ENCODE measurements at places on chromosomes 1 and 21.

GRCh38 chr1:162166917-162167615 lies 97.6 kb downstream of the NOS1AP start:
- H3K27me3 ChIP-seq = no peaks in the 10 kb centered on the region
- no peak for DNase-seq
- H3K4me1 ChIP-seq = peaks cover 17% of the 10 kb centered on the region
- H3K36me3 ChIP-seq = no peaks in the 10 kb centered on the region
- no peak overlapping the region for H3K4me3 ChIP-seq

DNA sequence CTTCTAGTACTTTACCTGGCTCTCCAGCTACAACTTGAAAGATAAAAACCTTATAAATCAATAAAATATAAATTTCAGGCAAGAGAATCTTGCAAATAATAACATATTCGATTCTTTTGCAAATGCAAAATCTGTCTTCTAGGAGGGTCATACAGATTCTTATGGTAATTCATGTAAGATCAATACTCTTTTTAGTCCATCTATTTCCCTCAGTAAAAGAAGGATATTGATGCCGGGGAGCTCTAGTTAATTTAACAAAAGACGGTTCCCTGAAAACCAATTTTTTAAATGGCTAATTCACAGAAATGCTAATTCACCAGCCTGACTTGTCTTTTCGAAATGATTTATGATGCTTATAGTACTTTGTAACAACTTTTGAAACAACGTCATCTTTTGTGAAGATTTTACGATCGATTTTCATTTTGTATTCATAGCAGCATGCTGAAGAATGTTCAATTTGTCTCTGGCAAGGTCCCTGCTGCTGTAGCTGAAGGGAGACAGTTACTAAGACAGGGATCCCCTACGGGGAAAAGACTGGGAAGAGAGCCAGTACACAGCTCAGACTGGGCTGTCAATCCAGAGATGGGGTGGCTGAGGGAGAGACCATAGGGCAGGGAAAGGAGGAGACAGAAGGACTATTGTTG lies 90.6 kb upstream of the SPAG17 start:
- peaks cover 2% of the 10 kb centered on the region for H3K4me1 ChIP-seq
- H3K27ac ChIP-seq = no peak overlapping the region
- no peak overlapping the region for H3K4me3 ChIP-seq

GRCh38 chr1:159943908-159944622 lies 1.3 kb downstream of the IGSF9 start:
- H3K27me3 ChIP-seq = peaks cover 20% of the 10 kb centered on the region
- DNase-seq = no peak
- no peaks in the 10 kb centered on the region for H3K36me3 ChIP-seq
- H3K4me1 ChIP-seq = peaks cover 11% of the 10 kb centered on the region
- H3K27ac ChIP-seq = no peak overlapping the region

- H3K4me3 ChIP-seq = no peak overlapping the region
- no peaks in the 10 kb centered on the region for H3K27me3 ChIP-seq
- no peak overlapping the region for H3K27ac ChIP-seq
- H3K4me1 ChIP-seq = no peaks in the 10 kb centered on the region
- H3K36me3 ChIP-seq = peaks cover 8% of the 10 kb centered on the region
- peak; percentile 8 for DNase-seq
Measured at GRCh38 chr1:174000371-174000770, 21.8 kb downstream of the RC3H1 start.

Measured in muscle of leg (tissue), 16 donors.